GM13976 (cell line): ENCODE measurements at places on chromosomes 2 and 18.

GRCh38 chr2:143300536-143300935 lies 171.3 kb downstream of the ARHGAP15 start:
- no peak for DNase-seq

DNA sequence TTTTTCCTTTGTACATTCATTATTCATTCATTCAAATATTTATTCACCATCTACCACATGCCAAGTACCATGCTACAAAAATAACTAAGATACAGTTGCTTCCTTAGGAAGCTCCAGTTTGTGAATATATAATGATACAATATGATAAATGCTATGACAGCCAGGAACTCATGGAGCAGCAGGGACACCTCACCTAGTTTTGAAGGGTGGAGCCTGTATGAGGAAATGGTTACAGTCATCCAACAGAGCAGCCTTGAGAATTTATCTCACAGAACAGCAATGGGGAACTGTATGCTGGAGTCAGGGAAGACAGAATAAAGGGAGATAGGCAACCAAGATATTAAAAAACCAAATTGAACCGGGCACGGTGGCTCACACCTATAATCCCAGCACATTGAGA lies 124.0 kb downstream of the OSBPL1A start:
- DNase-seq, result no peak

DNA sequence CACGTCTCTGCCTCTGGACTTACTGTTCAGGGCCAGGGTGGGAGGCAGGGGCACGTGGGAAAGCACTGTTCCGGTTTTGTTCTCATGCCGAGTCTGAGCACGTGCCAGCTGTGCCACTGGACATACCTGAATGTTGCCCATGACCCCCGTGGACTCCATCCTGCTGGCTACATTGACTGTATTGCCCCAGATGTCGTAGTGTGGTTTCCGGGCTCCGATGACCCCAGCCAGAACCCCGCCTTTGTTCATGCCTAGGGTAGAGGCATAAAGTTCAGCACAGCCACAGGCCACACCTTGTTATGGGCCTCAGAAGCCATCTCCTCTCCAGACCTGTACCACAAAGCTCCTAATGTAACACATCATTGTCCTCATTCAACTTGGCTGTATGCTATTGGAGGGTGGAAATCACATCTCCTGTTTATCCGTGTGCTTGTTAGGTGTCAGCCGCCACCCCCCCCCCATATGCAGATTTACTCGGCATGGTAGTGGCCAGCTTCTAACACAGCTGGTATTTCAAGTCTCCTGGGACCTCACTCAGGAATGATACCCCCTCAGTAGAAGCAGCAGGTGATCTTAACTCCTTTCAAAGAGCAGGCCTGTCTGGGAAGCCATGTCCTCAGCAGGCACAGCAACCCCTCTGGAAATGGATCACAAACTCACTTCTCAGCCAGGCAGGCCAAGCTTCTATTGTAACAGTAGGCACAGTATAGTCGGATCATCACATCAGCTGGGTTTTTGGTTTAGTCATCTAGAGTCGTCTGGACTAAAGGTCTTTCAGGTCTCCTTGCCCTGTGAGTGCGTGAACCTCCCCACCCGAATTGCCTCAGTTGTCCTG lies 27.6 kb downstream of the CENPO start:
- DNase-seq, result peak; percentile 34

GRCh38 chr2:14433946-14434495 lies 198.5 kb upstream of the LRATD1 start:
- no peak for DNase-seq

DNA sequence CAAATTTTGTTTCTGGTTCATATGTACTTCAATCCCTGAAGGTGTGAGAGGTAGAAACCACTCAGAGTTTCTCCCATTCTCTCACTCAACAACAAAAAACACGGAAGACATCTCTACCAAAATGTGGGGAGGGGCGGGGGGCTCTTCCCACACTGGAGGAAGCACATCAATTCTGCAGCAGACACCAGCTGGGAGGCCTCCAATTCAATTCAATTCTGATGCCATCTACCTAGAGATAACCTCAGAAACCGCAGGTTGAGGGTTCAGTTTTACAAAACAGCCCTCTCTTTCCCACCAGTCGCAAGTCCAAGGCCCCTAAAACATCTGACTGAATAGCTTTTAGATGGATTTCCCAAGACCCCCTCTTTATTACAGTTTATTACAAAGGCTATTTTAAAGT lies 7.0 kb upstream of the MCFD2 start:
- no peak for DNase-seq

DNA sequence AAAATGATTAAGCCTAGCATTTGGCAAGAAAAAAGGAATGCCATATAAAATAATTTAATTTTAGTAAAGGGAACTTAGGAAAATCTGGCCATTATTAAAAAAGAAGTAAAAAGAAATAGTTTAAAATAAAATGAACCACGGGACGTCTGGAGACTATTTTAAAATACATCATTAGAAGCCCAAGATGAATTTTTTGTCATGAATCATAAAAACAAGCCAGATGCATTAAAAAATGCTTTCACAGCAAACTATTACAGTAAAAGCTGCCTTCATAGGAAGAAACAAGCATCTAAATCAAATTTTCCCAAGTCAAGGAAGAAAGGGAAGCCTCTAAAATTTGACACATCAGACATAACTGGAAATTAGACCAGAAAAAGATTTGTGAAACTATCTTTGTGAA lies 33.0 kb downstream of the COL5A2 start:
- no peak for DNase-seq

GRCh38 chr2:189305291-189305943 lies 125.9 kb upstream of the COL5A2 start:
- no peak for DNase-seq

GRCh38 chr2:33298233-33298632 lies 178.2 kb upstream of the RASGRP3 start:
- DNase-seq, result no peak

DNA sequence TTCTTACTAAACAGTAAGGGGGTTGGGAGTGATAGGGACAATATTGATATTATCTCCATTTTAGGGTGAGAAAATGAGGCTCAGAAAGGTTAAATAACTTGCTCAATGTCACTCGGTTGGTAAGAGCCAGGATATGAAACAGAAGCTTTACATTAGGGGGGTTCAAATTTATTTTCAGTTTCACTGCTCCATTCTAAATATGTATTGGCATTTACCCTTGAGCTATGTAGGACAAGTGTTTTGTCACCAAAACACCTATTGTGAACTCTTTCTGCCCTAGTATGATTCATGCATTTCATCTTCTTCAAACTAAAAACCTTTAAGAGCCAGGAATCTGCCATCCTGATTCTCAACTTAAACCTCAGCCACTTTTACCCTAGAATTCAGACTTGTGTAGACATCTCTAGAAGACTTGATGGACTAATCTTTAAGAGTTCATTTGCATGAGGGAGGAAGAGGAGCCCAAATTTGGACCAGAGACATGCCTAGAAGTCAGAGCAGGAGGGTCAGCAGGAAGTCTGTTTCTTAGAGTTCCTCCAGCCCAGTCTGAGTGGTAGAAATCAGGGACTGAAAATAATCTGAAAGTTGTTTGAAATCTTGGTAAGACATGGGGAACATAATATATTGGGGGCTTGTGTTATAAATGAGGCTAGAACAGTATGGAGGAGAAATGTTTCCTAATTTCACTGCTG lies 129.4 kb upstream of the ATP5MC3 start:
- no peak for DNase-seq

GRCh38 chr2:15158532-15158931 lies 402.6 kb downstream of the NBAS start:
- DNase-seq, result no peak

- DNase-seq, result no peak
These were observed 34.4 kb downstream of the CYP27C1 start for GRCh38 chr2:127185705-127186104.

GRCh38 chr2:111221701-111222100 lies 101.0 kb downstream of the BCL2L11 start:
- DNase-seq, result no peak

GRCh38 chr2:205556841-205557539 lies 125.3 kb upstream of the NRP2 start:
- DNase-seq, result no peak

GRCh38 chr2:203786549-203787351 lies 80.3 kb downstream of the CD28 start:
- no peak for DNase-seq

DNA sequence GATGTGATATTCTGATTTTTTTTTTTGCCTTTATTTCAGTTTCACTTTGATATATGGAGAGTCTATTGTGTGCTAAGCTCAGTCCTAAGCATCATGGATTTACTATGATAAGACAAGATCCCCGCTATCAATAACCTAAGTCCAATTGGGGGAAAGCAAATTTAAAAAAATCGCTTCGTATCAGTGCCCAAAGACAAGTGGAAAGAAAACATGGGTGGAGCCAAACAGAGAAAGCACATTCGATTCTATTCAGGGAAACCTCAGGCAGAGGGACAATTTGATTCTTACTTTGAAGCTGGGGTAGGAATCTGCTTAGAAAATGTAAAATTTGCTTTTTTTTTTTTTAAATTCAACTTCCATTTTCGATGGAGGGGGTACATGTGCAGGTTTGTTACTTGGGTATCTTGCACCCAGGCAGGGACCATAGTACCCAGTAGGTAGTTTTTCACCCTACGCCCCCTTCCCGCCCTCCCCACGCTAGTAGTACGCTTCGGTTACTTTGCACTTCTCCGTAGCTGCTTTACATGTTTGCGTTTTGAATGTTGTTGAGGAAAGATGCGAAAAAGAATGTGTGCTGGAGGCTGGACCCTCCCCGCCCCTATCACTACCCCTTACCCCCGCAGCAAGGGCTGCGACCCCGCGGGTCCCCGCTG lies 12.4 kb downstream of the KIF5C start:
- DNase-seq, result no peak

GRCh38 chr2:82344670-82345069 lies 2040.1 kb upstream of the LRRTM1 start:
- no peak for DNase-seq

- no peak for DNase-seq
These were observed 16.2 kb downstream of the OTX1 start for GRCh38 chr2:63066838-63067237.

- no peak for DNase-seq
These were observed 69.0 kb upstream of the DSG1 start for GRCh38 chr18:31248783-31249521.

DNA sequence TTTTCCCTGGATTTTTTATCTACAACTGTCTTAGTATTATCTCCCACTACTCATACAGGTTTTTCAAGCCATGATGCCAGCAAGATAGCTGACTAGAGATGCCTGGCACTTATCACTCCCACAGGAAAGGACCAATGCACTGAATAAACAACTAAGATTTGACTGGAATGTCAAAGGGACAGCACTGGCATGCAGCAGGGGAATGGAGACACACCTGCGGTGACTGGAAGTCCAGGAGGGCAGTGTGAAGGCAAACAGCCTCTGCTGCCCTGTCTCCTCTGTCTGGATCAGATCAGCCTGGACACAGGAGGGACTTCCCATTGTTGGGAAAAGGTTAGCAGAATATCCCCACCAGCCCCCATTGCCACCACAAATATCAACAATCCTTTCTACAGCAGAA lies 85.1 kb downstream of the TMEM237 start:
- no peak for DNase-seq

DNA sequence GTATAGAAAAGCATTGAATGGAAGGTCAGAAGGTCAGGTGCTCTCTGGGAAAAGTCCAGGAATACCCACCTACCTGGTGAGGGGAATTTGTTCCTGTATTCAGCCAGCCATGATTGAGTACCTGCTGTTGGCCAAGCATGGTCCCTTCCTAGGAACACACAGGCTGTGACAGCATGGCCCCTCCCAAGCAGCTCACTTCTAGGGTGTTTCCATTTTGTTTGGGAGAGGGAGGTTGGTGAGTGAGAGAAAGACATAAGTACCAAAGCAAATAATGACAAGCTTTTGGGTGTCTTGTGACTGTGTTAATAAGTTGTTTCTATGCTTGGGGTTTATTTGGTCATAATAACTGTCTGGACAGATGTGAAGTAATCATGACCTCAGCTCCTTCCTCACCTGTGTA lies 46.3 kb downstream of the CABLES1 start:
- DNase-seq, result no peak

DNA sequence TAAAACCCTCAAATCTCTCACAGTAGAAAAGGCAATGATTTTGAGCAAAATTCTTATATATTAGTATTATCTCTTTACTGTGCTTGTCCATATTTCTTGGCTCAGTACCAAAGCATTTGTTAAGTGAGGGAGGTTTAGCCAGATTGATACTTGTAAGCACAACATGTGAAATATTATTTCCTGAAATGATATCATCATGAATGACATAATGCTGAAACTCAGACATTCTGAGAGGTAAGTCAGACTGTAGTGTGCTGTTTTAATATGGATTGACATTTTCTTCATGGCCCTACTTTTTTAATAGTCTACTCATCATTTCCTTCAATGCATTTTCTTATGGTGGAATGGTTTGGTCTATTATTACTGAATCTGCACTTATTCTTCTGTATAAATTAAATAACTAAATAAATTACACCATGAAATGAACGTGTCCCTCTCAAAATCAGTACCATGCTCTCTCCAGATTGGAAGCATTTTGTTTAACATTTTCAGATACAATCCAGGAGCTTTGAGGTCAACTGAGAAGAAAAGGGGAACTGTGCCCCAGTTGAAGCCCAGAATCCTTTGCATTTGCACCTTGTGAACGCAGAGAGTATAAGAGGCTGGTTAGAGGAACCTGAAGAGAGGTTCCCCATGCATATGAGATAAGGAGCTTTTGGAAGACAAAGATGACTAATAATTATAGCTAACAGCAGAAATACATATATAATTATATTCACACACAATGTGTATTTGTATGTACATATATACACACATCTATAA lies 50.1 kb upstream of the CRACDL start:
- peak; percentile 24 for DNase-seq

DNA sequence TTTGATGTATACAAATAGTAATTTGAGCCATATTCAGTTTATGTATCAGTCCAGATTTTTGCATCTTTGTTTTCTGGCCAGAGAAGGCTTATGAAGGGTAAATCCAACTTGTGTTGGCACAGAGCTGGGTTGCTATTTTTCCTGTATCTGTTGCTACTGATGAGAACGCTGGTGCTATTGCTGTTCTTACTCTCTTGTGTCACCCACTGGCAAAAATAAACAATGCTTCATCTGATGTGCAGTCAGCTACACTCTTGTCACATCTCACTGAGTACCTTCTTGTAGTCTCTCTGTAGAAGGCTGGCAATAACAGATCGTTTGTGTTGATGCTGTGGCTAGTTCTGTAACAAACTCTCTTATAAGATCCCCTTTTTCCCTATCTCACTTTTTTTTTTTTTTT lies 323.4 kb downstream of the CDH19 start:
- DNase-seq, result no peak

DNA sequence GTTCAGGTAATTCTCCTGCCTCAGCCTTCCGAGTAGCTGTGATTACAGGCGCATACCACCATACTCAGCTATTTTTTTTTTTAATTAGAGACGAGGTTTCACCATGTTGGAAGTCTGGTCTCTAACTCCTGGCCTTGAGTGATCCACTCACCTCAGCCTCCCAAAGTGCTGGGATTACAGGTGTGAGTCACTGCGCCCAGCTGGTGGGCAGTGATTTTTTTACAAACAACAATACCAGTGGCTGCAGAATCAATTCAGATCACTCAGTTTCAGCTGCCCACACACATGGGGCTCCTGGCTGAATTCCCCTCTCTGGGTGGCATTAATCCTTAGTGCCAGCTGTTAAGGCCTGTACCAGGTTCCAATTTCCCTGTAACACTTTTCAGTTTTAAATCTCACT lies 13.3 kb upstream of the CYRIA start:
- no peak for DNase-seq

- DNase-seq, result no peak
These were observed 22.9 kb downstream of the MARCHF4 start for GRCh38 chr2:216349366-216349765.

- no peak for DNase-seq
These were observed 260.7 kb upstream of the MGAT5 start for GRCh38 chr2:133993160-133993559.
